ENCODE measurements at places on chromosomes 3 and 15.

DNA sequence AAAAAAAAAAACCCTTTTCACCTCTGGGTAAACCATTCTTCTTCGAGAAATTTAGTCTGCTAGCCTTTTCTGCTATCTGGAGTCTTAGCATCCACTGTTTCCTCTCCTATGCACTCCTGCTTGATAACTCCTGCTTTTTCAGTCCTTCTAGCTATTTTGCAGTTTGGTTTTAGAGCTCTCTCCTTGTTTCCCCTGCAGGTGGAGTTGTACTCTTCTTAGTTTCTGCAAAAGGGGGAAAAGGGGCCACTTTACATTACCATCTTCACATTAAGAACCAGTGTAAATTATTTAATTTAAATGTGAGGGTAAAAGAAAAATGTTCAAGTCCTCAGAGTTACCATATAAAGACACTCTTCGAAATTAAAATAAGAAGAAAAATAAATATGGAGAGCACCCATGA lies 23.6 kb upstream of the MYLK start:
- DNase-seq = no peak
- no peaks in the 10 kb centered on the region for H3K4me1 ChIP-seq
- no peaks in the 10 kb centered on the region for H3K36me3 ChIP-seq
- H3K27ac ChIP-seq = no peak overlapping the region

GRCh38 chr3:131447349-131447748 lies 55.4 kb downstream of the MRPL3 start:
- DNase-seq = no peak
- H3K4me3 ChIP-seq = no peak overlapping the region
- no peaks in the 10 kb centered on the region for H3K36me3 ChIP-seq
- H3K27me3 ChIP-seq = no peaks in the 10 kb centered on the region
- no peak overlapping the region for H3K27ac ChIP-seq
- H3K4me1 ChIP-seq = no peaks in the 10 kb centered on the region

GRCh38 chr3:49500205-49500731 lies 30.2 kb downstream of the DAG1 start:
- H3K4me1 ChIP-seq = peaks cover 9% of the 10 kb centered on the region
- H3K36me3 ChIP-seq = no peaks in the 10 kb centered on the region
- no peak for DNase-seq

- no peak overlapping the region for H3K4me3 ChIP-seq
- peak overlapping the region; percentile 34 for H3K27ac ChIP-seq
- DNase-seq = peak; percentile 28
- peaks cover 3% of the 10 kb centered on the region for H3K4me1 ChIP-seq
- H3K27me3 ChIP-seq = no peaks in the 10 kb centered on the region
Observed at GRCh38 chr15:101684384-101684783, 32.2 kb upstream of the TM2D3 start.

GRCh38 chr3:153373606-153374005 lies 211.6 kb downstream of the RAP2B start:
- no peaks in the 10 kb centered on the region for H3K27me3 ChIP-seq
- H3K4me3 ChIP-seq = no peak overlapping the region

- DNase-seq = peak; percentile 62
- H3K4me1 ChIP-seq = peaks cover 22% of the 10 kb centered on the region
- H3K27ac ChIP-seq = peak overlapping the region; percentile 22
- H3K4me3 ChIP-seq = no peak overlapping the region
- H3K27me3 ChIP-seq = no peaks in the 10 kb centered on the region
Observed at GRCh38 chr3:125003369-125003853, 52.4 kb downstream of the HEG1 start.

DNA sequence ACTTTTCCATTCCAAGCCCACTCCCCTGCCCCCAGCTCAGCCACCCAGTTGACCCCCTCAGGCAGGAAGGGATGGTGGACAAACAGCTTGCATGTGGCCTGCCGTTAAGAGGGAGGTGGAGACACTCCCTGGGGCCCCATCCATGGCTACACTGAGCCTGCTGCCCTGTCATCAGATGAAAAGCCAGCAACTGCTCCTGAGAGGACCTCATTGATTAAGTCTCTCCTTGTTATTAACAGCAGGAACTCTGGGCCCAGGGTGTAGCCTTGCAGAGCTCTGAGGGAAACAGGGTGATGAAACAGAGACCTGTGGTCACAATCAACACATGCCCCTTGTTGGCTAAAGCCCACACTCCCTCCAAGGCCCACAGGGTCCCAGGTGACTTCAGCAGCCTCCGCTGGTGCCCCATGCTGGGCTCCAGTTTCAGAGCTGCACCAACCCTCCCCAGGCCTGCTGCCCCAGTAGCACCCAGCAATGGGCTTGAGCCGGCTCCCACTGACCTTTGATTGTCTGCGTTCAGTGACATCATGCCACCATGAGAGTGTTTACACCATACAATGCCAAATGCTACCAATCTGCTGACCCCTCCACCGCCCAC lies 22.3 kb upstream of the TLE3 start:
- H3K27me3 ChIP-seq = peaks cover 11% of the 10 kb centered on the region
- no peak overlapping the region for H3K4me3 ChIP-seq
- no peak overlapping the region for H3K27ac ChIP-seq

DNA sequence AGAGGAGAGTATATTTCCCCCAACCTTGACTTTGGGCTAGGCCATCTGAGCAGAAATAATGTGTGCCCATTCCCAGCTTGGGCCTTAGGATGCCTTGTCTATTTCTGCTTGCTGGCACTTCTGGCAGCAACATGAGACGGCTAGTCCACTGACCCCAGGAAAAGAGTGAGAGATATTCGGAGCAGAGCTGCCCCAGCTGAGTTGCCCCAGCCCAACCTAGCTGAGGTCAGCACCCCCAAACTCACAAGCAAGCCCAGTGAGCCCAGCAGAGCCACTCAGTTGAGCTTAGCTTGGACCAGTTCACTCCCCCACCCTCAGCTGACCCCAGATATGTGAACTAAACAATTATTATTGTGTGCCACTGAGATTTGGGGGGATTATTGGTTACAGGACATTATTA lies 20.2 kb downstream of the ITGA11 start:
- no peak for DNase-seq
- no peak overlapping the region for H3K27ac ChIP-seq
- peaks cover 2% of the 10 kb centered on the region for H3K27me3 ChIP-seq
- no peaks in the 10 kb centered on the region for H3K36me3 ChIP-seq

- no peaks in the 10 kb centered on the region for H3K36me3 ChIP-seq
- no peak overlapping the region for H3K27ac ChIP-seq
- no peak overlapping the region for H3K4me3 ChIP-seq
- no peak for DNase-seq
Observed at GRCh38 chr3:19559724-19560442, 374.1 kb downstream of the EFHB start.

- H3K36me3 ChIP-seq = peaks cover under 1% of the 10 kb centered on the region
- no peak overlapping the region for H3K4me3 ChIP-seq
- no peaks in the 10 kb centered on the region for H3K4me1 ChIP-seq
- no peaks in the 10 kb centered on the region for H3K27me3 ChIP-seq
- no peak for DNase-seq
Observed at GRCh38 chr3:172236771-172237742, 197.7 kb downstream of the FNDC3B start.

DNA sequence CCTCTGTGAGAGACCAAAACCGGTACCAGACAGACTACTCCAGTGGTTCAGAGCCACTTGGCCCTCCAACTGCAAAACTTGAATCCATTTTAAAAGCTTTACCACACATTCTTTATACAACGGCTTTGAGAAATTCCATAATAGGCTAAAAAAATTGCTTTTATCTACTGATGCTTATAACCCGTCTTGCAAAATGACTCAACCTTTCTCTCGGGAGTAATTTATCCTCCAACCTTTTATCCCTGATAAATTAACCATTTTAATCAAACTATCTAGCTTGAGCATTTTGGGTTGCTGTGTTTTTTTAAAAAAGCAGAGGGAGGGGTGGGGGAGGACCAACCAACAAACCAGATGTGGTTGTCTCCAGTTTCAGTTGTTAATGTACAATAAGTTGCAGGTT lies 275.7 kb upstream of the LRTM1 start:
- no peaks in the 10 kb centered on the region for H3K36me3 ChIP-seq
- peaks cover 13% of the 10 kb centered on the region for H3K4me1 ChIP-seq
- DNase-seq = peak; percentile 84
- H3K27me3 ChIP-seq = no peaks in the 10 kb centered on the region
- H3K27ac ChIP-seq = no peak overlapping the region
- no peak overlapping the region for H3K4me3 ChIP-seq

DNA sequence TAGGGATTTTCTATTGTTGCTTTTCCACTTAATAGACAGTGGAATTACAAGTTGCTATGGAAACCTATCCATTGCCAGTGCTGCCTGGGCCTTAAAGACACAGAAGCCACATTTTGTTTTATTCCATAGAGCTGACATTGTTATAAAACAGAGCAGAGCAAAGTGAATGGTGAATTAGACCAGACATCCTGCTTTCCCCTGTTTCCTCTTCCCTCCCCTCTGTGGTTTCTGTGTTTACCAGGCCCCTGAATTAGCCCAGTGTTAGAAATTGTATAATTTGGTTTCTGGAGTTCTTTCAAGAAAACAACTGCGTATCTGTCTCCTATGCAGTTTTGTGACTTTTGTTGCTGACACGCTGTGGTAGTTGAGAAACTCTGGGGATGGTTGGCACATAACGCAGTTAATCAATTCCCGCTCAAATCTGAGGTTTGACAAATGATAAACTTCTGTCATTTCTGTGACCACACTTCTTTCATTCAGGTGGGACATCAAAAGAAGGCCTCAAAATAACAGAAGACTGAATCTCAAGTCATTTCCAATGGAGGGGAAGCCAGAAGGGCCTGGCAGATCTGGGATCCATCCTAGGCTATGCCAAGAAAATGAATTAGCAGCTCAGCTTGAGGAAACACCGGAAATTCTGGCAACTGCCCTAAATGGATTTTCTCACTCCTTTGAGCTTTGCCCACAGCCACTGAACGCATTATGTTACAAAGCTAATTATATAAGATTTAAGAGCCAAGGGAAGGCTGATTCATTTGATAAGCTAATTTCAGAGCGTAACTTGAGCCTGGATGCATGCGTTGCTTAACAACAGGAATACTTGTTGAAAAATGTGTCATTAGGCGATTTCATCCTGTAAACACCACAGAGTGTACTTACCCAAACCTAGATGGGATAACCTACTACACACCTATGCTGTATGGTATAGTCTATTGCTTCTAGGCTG lies 46.9 kb downstream of the NR1D2 start:
- H3K4me1 ChIP-seq = peaks cover 2% of the 10 kb centered on the region
- H3K27ac ChIP-seq = no peak overlapping the region

DNA sequence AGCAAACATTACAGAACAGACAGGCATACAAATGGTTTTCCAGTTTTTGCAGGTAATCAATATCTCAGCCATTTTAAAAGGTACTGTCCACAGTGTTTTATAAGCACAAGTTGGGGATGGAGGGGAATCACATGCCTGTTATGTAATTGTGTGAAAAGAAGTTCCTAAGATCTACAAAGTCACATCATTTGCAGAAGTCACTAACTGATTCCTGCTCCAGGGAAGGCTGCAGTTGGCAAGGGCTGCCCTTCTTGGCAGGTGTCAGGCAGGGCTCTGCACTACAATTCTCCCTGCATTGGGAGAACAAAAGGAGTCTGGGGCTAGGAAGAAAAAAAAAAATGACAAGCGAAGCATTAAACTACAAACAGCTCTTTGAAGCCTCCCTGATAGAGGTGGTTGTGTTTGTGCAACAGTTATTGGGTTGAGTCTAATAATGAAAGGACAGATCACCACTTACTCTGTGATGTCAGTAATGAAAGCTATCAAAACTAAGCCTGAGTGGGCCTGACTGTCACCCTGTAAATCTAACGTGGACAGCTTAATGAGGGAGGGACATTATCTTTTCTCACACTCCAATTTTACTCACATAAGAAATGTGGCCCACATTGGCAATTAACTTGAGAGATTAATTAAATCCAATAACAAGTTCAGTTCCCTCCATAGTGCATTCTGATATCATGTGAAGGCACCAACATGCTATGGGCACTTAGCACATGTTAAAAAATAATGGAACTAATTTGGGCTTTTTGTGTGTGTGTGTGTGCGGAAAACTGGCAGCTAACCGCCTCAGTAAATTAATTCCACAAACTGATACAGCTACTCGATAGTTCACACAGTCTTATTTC lies 242.9 kb downstream of the FHIT start:
- no peak for DNase-seq
- no peak overlapping the region for H3K27ac ChIP-seq
- H3K4me1 ChIP-seq = no peaks in the 10 kb centered on the region
- no peak overlapping the region for H3K4me3 ChIP-seq

- no peak for DNase-seq
- no peak overlapping the region for H3K27ac ChIP-seq
- H3K36me3 ChIP-seq = no peaks in the 10 kb centered on the region
- H3K4me3 ChIP-seq = no peak overlapping the region
Observed at GRCh38 chr15:48806151-48806550, 4.7 kb downstream of the CEP152 start.

DNA sequence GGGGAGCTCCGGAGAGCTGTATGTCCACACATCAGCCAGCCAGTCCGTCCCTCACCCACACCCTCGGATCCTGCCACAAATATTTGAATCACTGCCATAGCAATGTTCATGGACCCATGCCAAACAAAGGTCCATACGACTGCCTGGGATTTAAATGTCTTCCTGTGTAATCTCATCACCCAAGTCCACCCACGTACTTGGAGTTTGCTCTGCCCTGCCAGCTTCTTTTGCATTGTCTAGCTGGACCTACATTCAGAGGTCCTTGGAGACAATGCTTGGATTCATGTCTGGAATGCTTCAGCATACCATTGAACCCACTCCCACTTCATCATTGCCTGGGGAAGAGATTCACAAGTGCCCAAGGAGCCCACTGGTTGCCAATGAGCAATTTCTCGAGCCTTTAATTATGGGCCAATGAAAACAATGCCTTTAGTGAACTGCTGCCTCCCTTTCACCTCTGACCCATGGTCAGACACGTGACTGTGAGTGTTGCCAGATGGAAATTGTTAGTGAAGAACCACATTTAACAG lies 90.4 kb upstream of the PHLDB2 start:
- no peaks in the 10 kb centered on the region for H3K27me3 ChIP-seq
- H3K27ac ChIP-seq = peak overlapping the region; percentile 34
- H3K4me1 ChIP-seq = peaks cover 12% of the 10 kb centered on the region
- peak; percentile 100 for DNase-seq
- H3K36me3 ChIP-seq = no peaks in the 10 kb centered on the region
- no peak overlapping the region for H3K4me3 ChIP-seq

- H3K36me3 ChIP-seq = no peaks in the 10 kb centered on the region
- H3K27me3 ChIP-seq = no peaks in the 10 kb centered on the region
- DNase-seq = no peak
- peak overlapping the region; percentile 96 for H3K27ac ChIP-seq
- peak overlapping the region; percentile 49 for H3K4me3 ChIP-seq
Observed at GRCh38 chr15:88637841-88638625, 783 bp upstream of the ISG20 start.

GRCh38 chr15:74520407-74520806 lies 20.6 kb upstream of the ARID3B start:
- no peaks in the 10 kb centered on the region for H3K36me3 ChIP-seq
- no peaks in the 10 kb centered on the region for H3K27me3 ChIP-seq
- peaks cover 3% of the 10 kb centered on the region for H3K4me1 ChIP-seq
- H3K4me3 ChIP-seq = no peak overlapping the region

- no peak overlapping the region for H3K4me3 ChIP-seq
- no peaks in the 10 kb centered on the region for H3K36me3 ChIP-seq
- no peak overlapping the region for H3K27ac ChIP-seq
- no peaks in the 10 kb centered on the region for H3K27me3 ChIP-seq
Observed at GRCh38 chr3:64319391-64319790, 94.1 kb upstream of the PRICKLE2 start.

GRCh38 chr3:123582315-123582714 lies 2.5 kb downstream of the HACD2 start:
- no peak overlapping the region for H3K27ac ChIP-seq
- H3K36me3 ChIP-seq = no peaks in the 10 kb centered on the region
- no peak overlapping the region for H3K4me3 ChIP-seq

- H3K4me1 ChIP-seq = no peaks in the 10 kb centered on the region
- no peaks in the 10 kb centered on the region for H3K36me3 ChIP-seq
- no peak overlapping the region for H3K27ac ChIP-seq
- H3K27me3 ChIP-seq = no peaks in the 10 kb centered on the region
- no peak overlapping the region for H3K4me3 ChIP-seq
- DNase-seq = no peak
Observed at GRCh38 chr3:168314166-168314565, 218.4 kb upstream of the GOLIM4 start.
